Stimulated activated CD4-positive, alpha-beta T cell treated with anti-CD3 and anti-CD28 coated beads, Interleukin-15, amount 100 ng/mL, for 1 hour (primary cell): ENCODE measurements at places on chromosomes 2 and 18.

GRCh38 chr2:201406077-201406662 lies 45.1 kb downstream of the TRAK2 start:
- no peak for DNase-seq

- no peak for DNase-seq
These were observed 1870.4 kb upstream of the CELF4 start for GRCh38 chr18:39435996-39436395.

DNA sequence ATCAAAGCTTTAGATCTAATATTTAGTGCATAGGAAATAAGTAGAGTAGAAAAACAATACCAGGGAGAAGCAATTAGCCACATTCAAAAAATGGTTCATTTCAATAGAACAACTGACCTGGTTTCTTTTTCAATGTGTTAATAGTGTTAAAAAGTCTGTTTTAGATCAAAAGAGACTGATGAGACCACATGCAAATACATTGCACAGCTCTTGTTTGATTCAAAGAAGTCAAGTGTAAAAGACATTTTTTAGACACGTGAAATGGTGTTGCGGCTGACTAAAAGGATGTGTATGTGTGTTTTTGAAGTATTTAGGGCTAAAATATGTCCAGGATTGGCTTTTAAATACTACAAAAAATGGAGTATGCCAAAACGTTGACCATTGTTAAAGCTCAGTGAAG lies 1.2 kb upstream of the AOX1 start:
- DNase-seq: no peak

GRCh38 chr2:38572167-38572566 lies 30.6 kb downstream of the HNRNPLL start:
- no peak for DNase-seq

DNA sequence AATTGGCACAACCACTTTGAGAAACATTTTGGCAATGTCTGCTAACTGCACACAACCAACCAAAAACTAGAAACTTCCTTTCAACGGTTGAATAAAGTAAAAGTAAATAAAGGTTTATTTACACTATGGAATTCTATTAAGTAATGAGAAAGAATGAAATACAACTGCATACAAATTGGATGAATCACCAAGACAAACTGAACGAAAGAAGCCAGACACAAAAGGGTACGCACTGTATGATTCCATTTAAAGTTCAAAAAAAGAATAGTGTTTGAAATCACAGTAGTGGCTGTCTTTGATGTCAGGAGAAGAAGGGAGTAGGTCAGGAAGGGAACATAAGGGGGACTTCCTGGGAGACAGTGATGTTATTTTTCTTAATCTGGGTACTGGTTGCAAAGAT lies 46.5 kb upstream of the SULT1C3 start:
- DNase-seq: no peak

DNA sequence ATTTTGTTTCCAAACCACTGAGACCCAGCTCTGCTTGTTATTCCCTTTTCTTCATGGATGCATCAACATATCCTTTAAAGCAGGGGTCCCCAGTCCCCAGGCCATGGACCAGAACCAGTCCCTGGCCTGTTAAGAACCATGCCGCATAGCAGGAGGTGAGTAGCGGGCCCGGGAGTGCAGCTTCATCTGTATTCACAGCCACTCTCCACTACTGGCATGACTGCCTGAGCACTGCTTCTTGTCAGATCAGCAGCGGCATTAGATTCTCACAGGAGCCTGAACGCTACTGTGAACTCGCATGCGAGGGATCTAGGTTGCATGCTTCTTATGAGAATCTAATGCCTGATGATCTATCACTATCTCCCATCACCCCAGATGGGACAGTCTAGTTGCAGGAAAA lies 1.6 kb upstream of the POLI start:
- no peak for DNase-seq

- no peak for DNase-seq
These were observed 14.4 kb downstream of the HOXD3 start for GRCh38 chr2:176171351-176172006.

DNA sequence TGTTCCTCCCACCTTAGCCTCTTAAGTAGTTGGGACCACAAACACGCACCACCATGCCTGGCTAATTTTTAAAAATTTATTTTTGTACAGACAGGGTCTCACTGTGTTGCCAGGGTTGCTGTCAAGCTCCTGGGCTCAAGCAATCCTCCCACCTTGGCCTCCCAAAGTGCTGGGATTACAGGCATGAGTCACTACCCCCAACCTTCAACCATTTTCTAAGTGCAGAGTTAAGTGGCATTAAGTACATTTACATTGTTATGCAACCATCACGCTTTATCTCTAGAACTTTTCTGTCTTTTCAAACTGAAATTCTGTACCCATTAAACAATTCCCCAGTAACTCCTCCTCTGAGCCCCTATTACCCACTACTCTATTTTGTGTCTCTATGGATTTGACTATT lies 45.9 kb upstream of the AFF3 start:
- DNase-seq: no peak

DNA sequence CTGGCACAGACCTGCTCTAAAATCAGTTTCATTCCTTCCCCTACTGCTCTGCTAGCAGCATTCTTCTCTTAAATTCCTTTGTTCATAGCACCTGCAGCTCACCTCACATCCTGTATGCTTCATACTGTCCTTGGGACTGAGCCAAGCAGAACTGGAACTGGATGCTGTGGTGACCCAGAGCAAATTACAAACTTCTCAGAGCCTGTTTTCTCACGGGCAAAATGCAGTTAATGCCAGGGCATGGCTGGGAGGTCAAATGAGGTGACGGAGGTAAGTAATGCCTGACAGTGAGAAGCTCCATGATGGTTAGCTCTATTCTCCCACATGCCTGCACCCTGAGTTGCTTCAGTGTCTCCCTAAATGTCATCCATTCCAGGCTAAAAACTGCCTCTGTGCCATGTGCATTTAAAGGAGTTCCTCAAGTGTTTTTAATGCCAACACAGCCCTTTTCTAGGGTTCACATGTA lies 29.7 kb downstream of the C2orf42 start:
- DNase-seq: no peak

- DNase-seq: peak; percentile 85
These were observed 17.2 kb upstream of the C2orf74 start for GRCh38 chr2:61144697-61145268.

DNA sequence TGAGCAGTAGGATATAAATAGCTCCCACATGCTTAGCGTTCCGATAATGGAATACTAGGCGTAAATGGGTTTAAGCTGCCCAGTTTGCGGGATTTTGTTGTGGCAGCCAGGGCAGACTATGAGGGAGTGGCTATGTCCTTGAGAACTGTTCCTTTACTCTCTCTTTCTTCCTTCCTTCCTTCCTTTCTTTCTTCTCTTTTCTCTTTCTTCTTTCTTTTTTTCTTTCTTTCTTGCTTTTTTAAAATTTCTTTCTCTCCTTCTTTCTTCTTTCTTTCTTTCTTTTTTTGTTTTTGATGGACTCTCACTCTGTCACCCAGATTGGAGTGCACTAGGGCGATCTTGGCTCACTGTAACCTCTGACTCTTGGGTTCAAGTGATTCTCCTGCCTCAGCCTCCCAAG lies 9.1 kb upstream of the PRELID3A start:
- no peak for DNase-seq
